WTC11 (cell line): ENCODE measurements at places on chromosomes 4 and X.

DNA sequence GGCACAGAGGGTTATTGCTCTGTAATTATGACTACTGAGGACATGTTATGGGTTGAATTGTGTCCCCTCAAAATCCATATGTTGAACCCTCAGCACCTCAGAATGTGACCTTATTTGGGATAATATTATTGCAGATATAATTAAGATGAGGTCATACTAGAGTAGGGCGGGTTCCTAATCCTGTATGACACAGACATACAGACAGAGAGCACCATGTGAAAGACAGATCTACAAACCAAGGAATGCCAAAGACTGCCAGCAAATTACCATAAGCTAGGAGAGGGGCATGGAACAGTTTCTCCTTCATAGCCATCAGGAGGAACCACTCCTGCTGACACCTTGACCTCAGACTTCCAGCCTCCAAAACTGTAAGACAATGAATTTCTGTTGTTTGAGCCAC, 115.2 kb upstream of the OTUD4 start:
- DNase-seq, result no peak

DNA sequence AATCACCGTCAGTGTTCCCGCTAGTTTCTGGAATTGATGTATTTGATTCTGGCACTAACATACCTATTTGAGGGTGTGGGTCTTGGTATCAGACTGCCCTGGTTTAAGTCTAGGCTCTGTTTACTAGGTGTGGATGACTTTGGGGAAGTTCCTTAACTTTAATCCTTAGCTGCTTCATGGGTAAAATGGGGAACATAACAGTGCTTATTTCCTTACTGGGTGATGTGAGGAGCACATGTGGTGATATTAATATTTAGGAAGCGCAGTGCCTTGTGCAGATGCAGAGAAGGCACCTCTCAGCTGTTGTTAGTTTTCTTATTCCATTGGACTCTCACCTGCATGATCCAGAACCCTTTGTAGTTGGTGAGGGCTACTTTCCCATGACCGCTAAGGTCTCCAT, 17.1 kb downstream of the RNF4 start:
- no peak for DNase-seq

GRCh38 chrX:18983666-18984380, at the start of gene PHKA2:
PHKA2 (minus strand) TSS chrX:18984114; CDS start chrX:18983932, 182 bp downstream.
- DNase-seq, result peak; percentile 58

GRCh38 chr4:122997463-122998101, 75.2 kb upstream of the NUDT6 start:
- DNase-seq, result no peak

GRCh38 chr4:94304365-94304971, 38.2 kb downstream of the HPGDS start:
- DNase-seq, result no peak

GRCh38 chrX:107504006-107504405, 54.6 kb downstream of the FRMPD3 start:
- no peak for DNase-seq

- DNase-seq, result no peak
These were observed 35.9 kb downstream of the SLC9A6 start for GRCh38 chrX:136021160-136021559.

DNA sequence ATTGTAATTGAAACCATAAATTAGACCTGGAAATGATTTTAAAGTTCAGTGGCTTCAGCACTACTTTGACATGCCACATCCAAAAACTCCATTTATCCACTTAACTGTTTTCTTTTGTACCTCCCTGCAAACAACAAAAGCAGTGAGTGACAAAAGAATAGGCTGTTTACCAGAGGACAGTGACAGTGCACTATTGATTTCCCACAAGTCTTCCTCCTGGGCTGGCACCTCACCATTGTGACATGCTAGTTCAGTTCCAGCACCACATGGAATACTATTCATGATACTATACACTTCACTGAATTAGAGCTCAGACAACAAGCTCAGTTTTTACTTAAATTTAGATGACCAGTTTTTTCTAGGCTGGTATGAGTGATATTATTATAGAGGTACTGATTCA, 29.3 kb downstream of the MOSPD2 start:
- no peak for DNase-seq

DNA sequence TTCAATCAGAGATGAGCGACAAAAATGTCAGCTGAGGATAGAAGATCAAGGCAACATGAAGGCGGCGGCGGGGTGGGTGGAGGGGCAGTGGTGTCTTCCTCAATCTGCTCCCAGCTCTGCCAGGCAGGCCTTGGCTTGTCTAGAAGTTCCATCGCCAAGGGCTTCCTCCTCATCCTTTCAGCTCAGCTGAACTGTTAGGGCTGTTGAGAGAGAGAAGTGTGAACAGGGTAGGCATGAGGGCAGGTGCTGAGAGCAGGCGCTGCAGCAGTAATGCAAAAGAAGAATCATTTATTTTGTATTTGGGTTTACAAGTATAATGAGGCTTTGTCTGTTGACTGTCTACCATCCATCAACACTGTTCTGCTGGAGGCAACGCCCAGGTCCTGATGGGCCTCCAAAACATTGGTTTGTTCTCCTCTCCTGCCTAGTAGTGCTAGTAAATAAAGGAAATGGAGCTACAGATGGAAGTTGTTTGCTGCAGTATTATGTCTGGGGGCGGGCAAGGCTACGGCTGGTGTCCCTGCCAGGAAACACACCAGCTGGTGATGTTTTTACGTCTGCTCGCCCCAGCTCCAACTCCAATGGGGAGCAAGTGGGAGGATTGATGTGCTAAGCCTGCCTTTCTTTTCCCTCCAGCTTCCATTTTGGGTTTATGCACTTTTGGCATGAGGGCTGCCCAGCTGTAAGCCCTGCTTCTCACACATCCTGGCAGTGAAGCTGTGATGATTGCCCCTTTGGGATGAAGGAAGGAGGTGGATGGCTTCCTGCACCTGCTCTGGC, 139.4 kb upstream of the BOD1L1 start:
- no peak for DNase-seq

GRCh38 chrX:103343105-103343504, 13.1 kb downstream of the TCEAL7 start:
- DNase-seq, result peak; percentile 27

DNA sequence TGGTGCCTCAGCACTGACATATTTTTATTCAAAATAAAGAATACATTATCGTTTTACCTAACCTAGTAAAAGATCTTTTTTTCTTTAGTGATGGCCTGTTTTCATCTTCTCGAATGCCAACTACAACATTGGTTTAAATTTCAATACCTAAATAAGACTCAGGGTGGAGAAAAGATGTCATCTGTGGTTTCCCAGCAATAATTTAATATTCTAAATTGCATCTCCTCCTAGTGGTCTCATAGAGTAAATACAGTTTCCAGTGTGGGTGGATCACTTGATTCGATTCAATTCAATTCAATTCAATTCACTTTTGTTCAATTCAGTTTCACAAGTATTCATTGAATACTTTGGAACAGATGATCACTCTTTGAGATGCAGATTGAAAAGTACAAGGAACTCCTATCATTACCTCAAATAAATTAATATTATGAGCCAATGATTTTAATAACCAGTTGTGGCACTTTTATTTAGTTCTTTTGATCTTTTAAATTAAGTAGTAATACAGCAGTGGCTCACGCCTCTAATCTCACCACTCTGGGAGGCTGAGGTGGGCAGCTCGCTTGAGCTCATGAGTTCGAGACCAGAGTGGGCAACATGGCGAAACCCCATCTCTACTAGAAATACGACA, 427.2 kb downstream of the FAT4 start:
- no peak for DNase-seq

GRCh38 chrX:51804741-51805140, 61.5 kb downstream of the GSPT2 start:
- DNase-seq, result no peak

DNA sequence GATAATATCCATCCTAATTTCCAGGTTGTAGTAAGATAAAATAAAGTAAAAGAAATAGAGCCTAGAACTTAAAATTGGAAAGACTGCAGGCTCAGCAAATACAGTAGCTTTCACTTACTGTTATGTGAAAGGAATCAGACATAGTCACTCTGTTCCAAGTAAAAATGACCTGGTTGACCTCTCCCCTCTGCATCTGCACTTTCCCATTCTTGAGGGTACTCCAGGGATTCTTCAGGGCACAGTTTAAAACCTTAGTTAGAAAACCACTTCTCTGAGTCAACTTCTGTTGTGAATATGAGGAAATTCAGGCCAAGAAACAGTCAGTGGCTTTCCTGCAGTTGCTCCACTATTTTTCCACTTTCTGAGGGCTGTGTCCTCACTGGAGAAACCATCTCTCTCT, 42.9 kb downstream of the FRAS1 start:
- no peak for DNase-seq

- DNase-seq, result no peak
These were observed 196.9 kb downstream of the NSUN7 start for GRCh38 chr4:40946652-40947051.

- no peak for DNase-seq
These were observed 57.5 kb upstream of the SCML1 start for GRCh38 chrX:17679820-17680219.

DNA sequence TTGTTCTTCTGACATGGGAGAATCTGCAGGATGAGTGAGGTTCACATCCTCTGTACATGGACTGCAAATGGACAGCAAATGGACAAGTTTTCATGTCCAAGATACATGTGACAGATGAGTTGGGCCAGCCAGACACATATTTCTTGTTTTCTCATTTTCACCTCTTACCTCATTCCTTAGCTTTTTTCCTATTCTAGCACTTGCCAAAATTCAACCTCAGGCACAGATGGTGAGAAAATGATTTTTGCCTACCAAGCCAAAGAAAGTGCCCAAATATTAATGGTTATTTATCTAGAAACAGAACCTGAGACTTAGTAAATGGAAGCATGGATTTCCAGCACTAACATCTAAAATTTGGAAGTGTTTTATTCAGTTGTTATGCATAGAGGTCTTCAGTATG, 402.2 kb downstream of the AFF2 start:
- no peak for DNase-seq

- DNase-seq, result no peak
These were observed 32.2 kb upstream of the CCSER1 start for GRCh38 chr4:90095000-90095399.

DNA sequence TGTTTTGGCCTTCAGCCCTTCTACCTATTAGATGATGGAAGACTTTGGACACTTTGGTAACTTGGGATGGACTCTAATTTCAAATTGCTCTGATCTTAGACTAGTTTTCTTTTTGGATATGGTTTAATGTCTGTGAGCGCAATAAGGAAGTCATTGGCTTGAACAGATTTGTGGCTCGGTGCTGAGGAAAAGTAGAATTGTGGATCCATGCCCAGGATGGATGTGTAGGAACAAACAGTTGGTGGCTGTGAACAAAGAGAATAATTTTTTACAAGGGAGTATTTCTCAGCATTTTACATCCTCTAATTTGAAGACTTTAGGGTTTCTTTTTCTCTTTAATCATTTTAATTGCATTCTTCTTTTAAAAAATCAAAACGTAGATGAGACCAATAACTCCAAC, 327.1 kb downstream of the GLUD2 start:
- DNase-seq, result no peak

DNA sequence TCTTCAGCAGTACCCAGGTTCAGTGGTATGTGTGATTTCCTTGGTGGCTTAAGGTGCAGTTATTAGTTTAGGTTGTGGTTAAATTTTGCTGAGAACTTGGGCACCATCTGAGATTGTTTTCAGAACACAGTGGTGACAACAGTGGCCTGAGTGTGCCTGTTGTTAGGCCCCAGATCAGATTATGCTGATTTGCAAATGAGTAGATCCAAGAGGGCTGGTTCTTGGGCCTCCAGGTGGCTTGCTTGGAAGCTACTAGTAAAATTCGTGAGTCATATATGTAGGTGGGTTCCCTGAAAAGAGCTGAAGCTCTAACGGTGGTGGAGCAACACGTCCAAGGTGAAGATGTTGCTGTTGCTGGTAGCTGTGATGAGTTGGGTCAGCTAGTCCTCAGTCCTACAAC, 2619.6 kb downstream of the PCDH7 start:
- DNase-seq, result no peak

- DNase-seq, result no peak
These were observed 90.1 kb downstream of the IRF2 start for GRCh38 chr4:184384056-184384809.

DNA sequence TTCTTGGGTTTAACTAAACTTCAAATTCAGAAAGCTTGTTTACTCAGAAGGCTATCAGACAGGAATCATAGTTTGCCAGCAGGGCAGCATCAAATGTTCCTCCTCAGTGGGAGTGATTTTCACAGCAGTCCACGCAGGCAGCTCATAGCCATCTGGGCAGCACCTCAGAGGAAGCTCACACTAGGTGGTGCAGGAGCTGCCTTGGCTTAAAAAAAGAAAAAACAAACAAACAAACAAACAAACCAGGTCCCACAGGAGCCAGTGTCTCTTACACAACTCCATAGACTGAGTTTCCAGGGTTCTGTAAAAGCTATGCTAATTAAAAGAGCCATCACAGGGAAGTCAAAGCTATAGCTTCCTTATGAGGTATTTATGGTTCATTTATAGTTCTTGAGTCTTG, 10.5 kb upstream of the KLHL5 start:
- no peak for DNase-seq

DNA sequence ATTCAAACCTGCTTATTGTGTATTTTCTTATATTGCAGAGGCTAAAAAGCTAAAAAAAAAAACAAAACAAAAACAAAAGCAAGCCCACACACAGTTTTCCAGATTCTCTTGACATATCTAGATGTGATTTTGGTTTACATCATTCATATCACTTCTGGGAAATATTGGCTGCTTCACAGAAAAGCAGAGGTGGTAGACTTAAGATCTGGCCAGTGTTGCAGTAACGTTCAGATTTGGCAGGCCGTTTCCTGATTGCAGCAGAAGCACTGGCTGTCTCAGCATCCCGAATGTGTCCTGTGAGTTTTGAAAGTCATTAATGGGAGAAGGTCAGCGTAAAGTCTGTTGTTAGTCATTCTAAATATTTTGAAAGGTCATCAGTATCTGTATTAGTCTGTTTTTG, 2062.0 kb downstream of the ARAP2 start:
- DNase-seq, result no peak

DNA sequence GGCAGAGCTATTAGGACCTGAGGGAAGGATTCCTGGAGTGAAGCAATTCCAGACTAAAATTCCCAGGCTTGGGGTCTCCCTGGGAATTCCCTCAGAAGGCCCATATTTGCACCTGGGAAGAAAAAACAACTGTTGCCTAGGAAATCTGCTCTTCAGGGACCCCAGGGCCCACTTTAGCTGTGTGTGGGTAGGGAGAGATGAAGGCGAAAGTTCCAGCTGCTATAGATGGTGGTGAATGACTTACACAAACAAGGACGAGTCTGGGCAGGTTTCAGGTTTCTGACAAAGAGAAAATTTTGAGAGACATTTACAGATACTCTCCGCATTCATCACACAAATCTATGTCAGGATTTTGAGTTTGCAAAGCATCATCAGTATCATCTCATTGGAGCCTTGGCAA, 126.1 kb downstream of the GPC3 start:
- DNase-seq, result no peak

- no peak for DNase-seq
These were observed 127.6 kb upstream of the HHIP start for GRCh38 chr4:144518181-144518895.
